COLO829 (cell line): ENCODE measurements at places on chromosomes 16 and 17.

- DNase-seq: peak; percentile 59
Measured at GRCh38 chr17:17472333-17472920, 4.4 kb upstream of the MED9 start.

DNA sequence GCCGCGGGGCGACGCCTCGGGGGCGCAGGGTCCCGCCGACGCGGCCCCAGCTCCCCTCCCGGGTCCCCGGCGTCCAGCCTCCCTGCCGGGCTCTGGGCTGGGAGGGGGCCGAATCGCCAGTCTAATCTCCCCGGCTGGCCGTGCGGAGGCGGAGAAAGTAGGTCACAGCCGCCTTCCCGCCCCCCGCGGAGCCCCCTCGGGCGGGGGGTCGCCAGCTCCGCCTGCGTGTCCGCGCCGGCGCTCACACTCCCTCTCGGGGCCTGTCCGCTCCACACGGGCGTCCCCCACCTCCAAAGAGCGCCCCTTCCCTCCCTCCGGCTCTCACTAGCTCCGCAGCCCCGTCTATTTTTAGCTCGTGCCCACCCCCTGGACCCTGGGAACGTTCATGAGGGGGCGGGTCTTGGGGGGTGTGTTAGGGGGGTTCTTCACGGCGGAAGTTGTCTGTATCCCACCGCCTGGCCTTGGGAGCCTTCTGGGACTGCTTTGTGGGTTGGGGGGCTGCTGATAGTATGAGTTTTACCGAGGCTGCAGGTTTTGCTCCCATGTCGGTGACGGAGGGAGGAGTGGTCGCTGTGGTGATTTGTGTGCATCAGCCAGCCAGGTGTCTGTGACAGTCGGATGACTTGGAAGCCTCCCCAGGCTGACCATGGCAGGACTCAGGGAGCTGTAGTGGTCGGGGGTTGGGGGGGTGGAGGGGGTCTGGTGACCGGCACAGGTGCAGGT lies 1.1 kb downstream of the ATP1B2 start:
- DNase-seq: no peak

GRCh38 chr16:1211451-1212268 lies 13.4 kb downstream of the TPSG1 start:
- DNase-seq: no peak

GRCh38 chr17:64200080-64201032 lies 62.7 kb downstream of the TEX2 start:
- no peak for DNase-seq

DNA sequence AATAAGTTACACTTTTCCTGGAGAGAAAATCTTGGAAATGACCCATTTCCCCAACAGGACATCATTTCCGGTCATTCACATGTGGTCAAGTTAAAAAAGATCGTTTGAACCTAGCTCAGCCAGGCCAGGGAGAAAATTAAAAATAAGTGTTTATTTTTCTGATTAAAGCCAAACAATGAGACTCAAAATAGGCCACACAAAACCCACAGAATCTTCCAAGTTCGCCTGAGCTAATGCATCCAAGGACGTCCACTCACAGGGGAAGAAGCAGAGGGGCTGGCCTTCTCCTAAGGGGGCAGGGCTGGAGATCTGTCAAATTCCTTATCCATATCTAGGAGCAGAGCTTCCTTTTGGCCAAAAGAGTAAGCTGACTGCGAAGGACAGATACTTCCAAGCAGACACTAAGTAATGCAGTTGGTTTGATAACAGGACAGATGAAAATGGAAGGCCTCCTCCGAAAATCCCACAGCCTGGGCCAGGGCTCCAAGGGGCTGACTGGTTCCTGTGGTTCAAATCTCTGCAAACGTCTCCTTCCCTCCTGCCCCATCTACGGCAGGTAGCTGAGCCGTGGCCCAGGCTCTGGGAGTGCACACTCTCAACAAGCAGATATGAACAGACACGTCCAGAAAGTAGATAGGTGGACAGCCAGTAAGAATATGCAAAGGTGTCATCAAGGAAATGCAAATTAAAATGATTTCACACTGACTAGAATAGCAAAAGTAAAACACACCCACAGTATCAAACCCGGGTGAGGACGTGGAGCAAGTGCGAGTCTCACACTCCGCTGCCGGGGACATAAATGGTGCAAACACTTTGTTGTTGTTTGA lies 98.5 kb downstream of the MRM3 start:
- DNase-seq: no peak

- DNase-seq: no peak
Measured at GRCh38 chr17:18324140-18325050, 9.3 kb downstream of the SMCR8 start.

DNA sequence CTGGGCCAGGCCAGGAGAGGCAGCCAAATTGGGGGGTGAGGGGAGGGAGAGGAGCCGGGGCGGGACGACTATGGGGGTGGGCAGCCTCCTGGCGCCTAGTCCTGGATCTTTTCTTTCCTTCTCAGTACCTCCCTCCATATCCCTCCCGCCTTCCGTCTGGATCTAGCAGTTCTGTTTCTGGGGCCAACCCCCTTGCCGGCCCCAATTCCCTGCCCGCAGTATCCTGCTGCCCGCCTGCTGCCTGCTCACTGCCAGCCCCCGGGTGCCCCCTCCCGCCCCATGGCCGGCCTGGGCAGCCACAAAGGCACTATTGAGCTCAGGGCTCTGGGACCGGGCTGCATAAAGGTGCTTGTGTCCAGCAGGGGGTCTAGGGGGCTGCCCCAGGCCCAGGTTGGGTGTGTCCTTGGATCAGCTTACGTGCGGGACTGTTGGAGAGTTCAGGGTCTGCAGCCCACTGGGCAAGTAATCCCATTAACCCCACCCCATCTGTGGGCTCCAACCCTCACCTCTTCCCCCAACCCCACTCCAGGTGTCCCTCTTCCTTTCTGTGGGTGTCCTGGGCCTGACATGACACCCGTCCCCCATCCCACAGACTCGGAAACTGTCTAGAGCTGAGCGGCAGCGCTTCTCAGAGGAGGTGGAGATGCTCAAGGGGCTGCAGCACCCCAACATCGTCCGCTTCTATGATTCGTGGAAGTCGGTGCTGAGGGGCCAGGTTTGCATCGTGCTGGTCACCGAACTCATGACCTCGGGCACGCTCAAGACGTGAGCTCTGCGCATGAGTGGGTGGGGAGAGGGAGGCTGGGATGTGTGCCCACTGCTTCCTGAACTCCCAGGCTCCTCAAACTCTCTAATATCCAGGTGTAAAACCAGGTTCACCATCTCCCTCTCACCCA lies 2.0 kb downstream of the WNK4 start:
- no peak for DNase-seq

GRCh38 chr17:13372432-13372831 lies 229.3 kb downstream of the HS3ST3A1 start:
- DNase-seq: no peak

GRCh38 chr17:50618300-50618699 lies 16.4 kb upstream of the ABCC3 start:
- DNase-seq: no peak

DNA sequence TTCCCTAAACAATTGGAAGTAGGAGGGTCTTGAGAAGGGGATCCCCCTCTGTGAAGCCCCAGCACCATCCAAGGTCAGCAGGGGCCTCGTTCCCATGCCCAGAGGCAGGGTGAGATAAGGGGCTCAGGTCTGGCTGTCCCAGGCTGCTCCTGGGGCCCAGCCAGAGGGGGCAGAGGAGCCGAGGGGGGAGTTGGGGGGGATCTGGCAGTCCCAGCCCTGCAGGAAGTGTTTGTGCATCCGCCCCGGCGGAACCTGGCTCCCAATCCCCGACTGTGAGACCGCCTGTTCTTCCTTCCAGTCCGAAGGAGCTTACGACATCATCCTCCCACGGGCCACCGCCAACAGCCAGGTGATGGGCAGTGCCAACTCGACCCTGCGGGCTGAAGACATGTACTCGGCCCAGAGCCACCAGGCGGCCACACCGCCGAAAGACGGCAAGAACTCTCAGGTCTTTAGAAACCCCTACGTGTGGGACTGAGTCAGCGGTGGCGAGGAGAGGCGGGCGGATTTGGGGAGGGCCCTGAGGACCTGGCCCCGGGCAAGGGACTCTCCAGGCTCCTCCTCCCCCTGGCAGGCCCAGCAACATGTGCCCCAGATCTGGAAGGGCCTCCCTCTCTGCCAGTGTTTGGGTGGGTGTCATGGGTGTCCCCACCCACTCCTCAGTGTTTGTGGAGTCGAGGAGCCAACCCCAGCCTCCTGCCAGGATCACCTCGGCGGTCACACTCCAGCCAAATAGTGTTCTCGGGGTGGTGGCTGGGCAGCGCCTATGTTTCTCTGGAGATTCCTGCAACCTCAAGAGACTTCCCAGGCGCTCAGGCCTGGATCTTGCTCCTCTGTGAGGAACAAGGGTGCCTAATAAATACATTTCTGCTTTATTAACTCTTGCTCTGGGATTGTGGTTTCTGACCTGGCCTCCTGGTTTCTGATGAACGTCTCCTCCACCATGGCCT lies 14.9 kb downstream of the GPRC5C start:
- no peak for DNase-seq

- DNase-seq: no peak
Measured at GRCh38 chr16:48098472-48098871, 57.3 kb downstream of the ABCC12 start.

DNA sequence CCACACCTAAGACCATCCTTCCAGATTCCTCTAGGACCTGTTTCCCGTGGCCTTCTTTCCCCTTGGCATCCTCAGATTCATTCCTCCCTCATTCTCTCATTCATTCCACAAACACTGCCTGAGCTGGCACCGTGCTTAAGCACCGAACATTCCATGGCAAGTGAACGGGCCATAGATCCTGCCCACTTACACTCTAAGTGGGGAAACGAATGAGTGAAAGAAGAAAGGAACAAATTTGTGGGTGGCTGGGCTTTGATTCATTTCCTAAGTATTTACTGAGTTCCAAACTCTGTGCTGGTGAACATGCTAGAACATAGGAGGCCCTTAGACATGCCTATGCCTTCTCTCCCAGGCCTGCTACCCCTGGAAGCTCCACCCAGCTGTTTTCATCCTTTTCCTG lies 30.0 kb downstream of the SRCIN1 start:
- DNase-seq: no peak

DNA sequence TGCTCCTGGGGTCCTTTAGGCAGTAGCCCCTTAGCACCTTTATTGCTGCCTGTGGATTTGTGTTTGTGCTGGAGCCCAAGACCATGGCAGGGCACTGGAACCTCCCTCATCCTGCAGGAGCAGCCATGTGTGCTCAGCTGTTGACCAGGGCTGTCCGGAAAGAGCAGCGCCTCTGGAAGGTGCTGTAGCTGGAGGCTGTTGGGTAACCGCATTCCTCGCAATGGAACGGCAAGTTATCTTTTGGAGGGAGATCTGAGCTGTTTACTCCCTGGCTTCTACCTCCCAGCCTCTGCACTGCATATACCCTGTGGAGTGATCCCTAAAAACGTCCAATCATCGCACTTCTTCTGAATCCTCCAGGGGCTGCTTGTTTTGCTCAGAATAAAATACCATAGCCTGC lies 291.0 kb downstream of the SNX29 start:
- no peak for DNase-seq

GRCh38 chr17:39781031-39781860 lies 43.5 kb downstream of the GRB7 start:
- no peak for DNase-seq

GRCh38 chr16:48361012-48361411 lies 24.2 kb downstream of the SIAH1 start:
- no peak for DNase-seq

DNA sequence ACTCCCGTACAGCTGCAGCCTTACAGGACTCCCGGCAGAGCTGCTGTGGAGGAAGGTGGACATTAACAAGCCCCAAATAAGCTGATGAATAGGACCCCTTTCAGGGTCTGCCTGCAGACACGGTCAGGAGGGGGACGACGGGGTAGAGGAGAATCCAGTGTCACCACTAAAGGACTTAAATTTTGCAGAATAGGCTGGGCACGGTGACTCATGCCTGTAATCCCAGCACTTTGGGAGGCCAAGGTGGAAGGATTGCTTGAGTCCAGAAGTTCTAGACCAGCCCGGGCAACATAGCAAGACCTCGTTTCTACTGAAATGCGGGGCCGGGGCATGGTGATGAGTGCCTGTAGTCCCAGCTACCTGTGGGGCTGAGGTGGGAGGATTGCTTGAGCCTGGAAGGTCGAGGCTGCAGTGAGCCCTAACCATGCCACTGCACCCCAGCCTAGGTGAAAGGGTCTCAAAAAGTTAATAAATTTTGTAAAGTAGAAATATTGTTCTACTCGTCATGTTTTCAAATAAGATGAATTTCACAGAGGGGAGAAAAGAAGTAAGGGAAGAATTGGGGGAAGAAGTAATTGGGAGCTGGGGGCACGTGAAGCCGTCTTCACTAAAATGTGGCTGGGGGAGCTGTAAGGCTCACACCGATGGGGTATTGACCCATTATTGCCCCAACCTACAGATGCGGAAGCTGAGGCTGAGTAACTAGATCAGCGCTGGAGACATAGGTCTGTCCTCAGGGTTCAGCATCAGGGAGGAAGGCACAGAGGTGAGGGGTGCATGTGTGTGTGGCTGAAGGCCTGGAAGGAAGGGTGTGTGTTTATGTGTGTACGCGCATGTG lies 4.7 kb downstream of the LITAFD start:
- no peak for DNase-seq

DNA sequence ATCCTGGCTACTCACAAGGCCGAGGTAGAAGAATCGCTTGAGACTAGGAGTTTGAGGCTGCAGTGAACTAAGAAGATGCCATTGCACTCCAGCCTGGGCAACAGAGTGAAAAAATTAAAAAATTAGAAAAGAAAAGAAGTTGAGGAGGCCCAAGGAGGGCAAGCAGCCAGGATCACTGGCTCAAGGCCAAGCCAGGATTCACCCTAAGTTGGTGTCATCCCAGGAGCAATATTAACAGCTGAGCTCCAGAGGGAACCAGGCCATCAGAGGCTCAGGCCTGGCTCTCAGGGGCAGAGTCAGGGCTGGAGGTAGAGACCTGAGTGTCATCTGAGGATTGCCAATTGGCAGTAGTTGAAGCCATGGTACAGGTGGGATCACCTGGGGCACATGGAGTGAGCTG lies 20.7 kb downstream of the DRC3 start:
- no peak for DNase-seq

- no peak for DNase-seq
Measured at GRCh38 chr16:31508706-31509195, 560 bp upstream of the RUSF1 start.

- peak; percentile 62 for DNase-seq
Measured at GRCh38 chr17:43694081-43694870, 32.6 kb upstream of the MEOX1 start.

DNA sequence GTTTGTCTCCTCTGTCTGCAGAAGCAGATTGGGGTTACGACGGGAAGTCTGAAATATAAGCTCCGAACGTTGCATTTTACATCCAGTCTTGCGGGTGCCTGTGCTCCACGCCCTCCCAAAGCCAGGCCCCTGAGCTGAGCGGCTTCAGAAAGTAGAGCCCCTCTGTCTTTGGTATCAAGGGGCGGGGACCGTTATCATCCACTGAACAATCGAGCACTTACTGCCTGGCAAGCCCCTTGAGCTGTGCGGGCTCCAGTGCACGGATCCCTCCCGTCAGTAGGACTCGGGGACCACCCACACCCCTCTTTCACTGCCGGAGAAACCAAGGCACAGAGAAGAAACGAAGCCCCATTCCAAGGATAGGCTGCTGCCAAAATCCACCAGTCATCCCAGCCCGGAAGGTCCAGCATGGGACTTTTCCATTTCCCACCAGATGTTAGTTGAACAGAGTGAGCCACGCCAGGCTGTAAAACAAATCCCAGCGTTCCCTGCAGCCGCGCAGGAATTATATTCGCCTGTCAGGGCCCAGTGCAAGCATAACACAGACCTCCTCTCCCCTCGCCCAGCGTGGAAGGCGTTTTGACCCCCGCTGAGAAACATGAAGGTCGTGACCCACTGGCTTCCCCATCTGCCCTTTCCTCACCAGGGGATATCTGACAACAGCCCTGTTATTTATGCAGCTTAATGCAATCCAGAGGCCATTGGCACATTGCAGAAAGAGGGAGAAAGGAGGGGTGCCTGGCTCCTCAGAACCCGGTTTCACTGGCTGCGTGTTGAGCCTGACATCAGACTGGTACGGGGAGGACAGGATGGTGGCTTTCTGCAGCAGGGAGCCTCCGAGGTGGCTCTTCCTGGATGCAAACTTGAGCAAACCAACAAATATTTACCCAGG lies 212.2 kb upstream of the FOXF1 start:
- DNase-seq: no peak
